ENCODE measurements at places on chromosomes 6 and 20.

GRCh38 chr6:93859971-93860370 is 440.6 kb upstream of the EPHA7 start:
- DNase-seq: no peak

- no peak for DNase-seq
These were observed 241.6 kb upstream of the RUNX2 start for GRCh38 chr6:45086360-45087084.

DNA sequence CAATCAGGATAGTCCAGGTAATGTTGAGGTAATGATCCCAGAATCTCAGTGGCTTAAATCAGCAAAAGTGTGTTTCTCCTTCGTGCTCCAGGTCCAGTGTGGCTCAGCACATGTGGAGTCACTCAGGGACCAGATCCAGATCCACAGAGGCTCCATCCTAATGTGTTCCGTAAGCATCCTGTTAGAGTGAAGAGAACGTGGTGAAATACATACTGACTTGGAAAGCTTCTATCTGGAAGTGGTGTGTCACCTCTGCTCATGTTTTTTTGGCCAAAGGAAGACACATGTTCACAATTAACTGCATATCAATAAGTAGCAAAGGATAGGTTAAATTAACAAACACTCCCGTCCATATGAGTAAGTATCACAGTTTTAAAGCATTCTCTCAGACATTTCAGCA is 26.8 kb upstream of the PREP start:
- DNase-seq: no peak

GRCh38 chr6:53065266-53066076 is at the start of gene FBXO9:
Gene FBXO9 (plus strand): TSS chr6:53065404. CDS start chr6:53065790, 386 bp downstream.
- DNase-seq: no peak

DNA sequence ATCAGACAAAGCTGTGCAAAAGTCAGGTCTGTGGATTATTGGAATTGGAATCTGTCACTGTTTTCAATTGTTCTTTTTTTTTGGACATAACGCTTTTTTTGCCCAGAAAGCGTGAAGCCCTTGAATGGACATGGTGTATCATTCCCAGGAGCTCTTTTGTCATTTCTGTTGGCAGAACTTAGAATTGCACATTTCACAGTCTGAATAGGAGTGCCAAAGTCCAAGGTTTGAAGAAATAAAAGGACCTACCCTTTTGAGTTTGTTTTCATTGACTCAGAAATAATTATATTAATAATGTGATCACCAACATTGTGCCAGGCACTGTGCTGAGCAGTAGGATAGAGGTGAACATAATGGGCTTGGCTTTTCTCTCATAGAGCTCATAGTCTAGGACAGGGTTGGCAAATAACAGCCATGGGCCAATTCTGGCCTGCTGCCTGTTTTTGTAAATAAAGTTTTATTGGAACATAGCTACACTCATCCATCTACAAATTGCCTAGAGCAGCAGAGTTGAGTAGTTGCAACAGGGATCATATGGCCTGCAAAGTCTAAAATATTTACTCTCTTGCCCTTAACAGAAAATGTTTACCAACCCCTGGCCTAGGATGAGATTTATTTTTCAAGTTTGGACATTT is 62.6 kb upstream of the ATXN1 start:
- DNase-seq: no peak

DNA sequence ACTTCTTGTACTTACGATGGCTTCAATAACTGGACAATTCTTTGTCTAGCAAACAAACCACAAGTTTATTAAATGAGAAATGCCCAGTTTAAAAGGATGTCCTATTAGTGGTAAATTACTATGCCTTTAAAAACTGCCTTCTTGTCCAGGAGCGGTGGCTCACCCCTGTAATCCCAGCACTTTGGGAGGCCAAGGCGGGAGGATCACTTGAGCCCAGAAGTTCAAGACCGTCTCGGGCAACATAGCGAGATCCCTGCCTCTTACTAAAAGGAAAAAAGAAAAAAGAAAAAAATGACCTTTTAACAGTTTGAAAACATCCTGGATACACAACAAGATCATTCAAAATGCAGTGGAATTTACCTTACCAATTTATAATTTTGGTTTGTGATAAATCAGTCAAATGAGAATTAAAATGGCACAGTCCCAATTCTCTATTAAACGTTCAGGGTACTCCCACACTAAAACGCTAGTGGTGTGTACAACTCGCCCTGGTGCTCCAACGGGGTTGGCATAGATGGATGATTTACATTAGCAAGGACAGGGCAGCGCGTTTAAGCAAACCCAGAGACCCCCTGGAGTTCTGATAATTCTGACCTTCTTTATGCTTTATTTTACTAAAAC is 2.3 kb downstream of the ZBTB2 start:
- no peak for DNase-seq

DNA sequence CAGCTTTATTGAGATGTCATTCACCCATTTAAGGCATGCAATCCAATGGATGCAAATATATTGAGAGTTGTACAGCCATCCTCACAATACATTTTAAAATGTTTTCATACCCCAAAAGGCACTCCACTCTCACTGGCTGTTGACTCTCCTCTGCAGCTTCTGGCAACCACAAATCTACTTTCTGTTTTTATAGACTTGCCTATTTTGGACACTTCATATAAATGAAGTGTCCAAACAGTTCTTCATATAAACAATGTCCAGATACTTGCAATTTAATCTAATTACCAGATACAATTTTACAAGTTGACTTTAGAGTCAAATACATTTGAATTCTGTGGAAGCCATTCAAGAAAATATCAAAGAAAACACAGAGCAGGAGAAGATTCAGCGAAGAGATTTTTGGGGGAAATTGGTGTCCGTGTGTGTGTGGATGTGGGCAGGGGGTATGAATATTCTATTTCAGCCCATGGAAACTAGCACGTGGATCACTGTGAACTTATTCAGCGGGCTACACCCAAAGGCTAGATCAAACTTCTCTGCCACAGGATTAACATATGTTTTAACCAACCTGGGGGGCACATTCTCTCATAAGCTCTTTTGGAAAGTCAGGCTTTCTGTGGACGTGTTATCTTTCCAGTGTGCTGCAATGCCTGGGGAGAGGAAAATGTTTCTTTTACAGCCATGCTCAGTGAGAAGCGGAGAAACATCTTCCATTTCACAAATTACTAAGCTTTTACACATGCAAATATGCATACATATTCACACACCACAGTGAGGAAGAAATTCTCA is 73.9 kb downstream of the PLG start:
- no peak for DNase-seq

GRCh38 chr6:2102316-2102883 is 143.0 kb downstream of the GMDS start:
- DNase-seq: no peak

DNA sequence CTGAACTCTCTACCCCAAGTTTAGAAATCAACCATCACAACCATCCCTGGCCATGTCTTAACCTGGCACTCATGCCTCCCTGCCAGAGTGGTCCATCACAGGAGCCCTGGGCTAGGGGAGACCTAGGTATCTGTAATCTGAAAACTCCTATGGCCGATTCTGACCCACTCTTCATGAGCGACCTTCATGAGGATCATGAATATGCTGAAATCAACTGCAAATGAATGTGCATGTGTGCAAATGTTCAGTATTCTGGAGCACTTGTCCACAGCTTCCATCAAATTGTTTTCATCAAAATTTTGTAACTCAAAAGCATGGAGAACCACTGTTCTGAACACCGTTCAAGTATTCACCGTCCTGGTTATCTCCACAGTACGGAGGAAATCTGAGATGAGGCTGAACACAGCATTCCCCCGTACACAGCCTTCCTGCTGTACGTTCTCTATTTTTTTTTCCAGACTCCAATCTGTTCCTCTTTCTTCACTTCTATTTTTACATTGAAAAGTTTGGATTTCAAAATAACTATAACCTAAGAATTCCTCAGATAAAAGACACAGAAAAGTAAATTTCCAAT is 17.7 kb downstream of the METTL24 start:
- no peak for DNase-seq

- peak; percentile 62 for DNase-seq
These were observed 5.7 kb upstream of the RBPJL start for GRCh38 chr20:45300961-45301360.

- no peak for DNase-seq
These were observed 49.9 kb downstream of the IPCEF1 start for GRCh38 chr6:154306696-154307095.

DNA sequence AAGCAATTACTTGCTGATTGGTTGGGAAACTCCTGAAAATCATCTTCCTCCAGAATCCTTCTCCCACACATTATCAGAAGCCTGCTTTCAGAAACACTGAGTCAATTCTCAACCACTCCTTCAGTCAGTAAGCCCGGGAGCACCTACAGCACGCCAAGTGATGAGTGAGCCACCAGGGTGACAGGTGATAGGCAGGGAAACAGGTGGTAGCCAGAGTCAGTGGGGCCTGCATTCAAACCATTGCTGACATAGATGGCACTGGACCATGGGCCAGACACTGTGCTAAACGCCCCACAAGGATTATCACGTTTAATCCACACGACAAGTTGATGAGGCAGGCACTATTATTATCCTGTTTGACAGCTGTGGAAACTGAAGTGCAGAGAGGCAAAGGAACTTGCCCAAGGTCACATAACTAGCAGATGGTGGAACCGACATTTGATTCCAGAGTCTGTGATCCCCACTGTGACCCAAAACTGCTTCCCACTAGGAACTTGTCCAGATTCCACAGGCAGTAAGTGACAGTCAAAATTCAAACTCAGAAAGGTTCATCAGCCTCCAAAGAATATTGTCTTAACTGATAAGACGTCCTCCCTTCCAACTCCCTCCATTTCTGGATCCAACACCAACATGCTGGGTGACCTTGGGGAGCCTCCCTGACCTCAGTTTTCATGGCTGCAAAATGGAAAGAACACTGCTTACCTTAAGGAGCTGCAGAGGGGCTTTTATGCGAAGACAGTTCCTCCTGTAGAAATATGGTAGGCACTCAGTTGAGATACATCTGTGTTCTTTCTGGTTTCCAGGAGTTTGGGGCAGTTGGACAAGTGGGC is 23.9 kb upstream of the TOP1 start:
- DNase-seq: no peak

GRCh38 chr20:41001497-41001896 is 27.1 kb upstream of the TOP1 start:
- no peak for DNase-seq

- no peak for DNase-seq
These were observed 68.9 kb upstream of the KCNQ5 start for GRCh38 chr6:72552938-72553337.

DNA sequence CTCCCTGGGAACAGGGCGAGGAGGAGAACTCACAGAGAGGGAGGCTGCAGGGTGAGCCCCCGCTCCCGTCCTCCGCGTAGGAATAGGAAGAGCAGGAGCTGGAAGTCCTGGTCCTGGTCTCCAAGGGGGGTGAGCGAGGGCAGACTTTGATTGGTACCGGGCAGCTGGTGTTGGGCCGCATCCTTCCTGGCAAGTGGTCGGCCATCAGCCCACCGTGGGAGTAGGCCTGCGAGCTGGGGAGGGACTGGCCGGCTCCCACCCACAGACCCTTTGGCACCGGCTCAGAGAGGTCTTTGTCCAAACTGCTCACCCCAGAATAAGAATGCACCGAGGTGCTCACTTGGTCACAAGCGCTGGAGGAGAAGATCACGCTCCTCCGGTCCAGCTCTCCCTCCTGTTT is 56.2 kb downstream of the GJA10 start:
- no peak for DNase-seq

DNA sequence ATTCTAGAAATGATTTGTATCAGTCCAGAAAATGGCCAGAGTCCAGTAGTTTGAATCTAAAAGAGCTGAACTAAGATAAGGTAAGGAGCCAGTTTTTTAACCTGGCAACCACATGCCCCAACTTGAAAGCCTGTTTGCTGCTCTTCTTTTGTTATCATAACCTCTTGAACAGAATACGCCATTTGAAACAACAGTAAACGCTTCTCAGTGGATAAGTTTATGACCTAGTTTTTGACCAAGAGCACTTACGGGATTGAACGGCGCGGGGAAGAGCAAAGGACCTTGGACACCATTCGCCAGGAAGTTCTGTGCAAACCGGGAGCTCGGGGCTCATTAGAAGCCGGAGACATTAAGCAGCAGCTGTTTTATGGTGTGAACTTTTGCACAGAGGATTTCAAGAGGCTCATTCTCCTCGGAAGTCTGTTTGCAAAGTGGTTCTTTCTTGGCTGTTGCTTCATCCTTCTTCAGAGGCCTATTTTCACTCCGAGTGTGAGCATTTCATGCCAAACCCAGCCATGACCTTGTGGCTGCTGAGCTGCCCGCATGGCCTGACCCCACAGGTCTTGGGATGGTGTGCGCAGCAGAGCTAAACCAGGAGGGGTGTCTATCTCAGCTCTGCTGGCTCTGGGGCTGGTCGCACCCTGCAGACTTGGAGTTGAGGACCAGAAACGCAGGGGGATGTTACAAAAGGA is 215.1 kb downstream of the SOX4 start:
- no peak for DNase-seq

GRCh38 chr6:37517411-37517812 is 17.7 kb upstream of the CCDC167 start:
- DNase-seq: no peak

DNA sequence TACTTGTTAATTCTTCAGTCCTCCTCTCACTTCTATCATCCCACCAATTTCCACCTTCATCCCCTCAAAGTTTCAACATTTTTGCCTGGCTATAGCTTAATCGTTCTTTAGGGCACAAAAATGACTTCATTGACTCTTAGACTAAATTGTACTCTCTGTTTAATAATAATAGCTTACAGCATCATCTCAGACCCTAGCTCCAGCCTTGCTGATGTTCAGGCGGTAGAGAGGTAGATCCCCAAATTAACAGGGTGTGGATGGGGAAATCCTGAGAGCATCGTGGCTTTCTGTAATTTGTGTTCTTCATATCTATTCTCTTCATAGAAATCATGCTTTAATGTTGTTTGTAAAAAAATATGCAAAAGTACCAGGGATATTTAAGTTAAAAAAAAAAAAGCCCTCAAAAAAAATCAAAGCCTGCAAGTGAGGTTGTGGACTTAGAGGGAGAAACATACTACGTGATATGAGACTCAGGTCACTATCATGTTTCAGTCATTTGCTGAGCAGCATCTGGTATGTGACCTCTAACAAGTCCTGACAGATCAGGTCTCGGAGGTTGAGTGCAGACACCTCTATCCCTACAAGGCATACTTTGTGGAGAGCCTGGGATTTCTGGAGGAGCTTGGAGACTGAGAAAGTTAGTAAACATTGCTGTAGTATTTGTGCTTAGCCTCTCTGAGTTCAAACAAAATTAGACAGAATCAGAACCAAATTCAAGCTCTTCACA is 1063.3 kb upstream of the CITED2 start:
- DNase-seq: no peak

GRCh38 chr6:170271771-170272314 is 19.0 kb downstream of the DLL1 start:
- DNase-seq: no peak

- DNase-seq: peak; percentile 45
These were observed 8.5 kb upstream of the PBOV1 start for GRCh38 chr6:138226700-138227315.

All from NCI-H526 (cell line).